ENCODE measurements at places on chromosomes 3 and 15.

- DNase-seq = no peak
Measured at GRCh38 chr3:101615525-101615924, 41.5 kb downstream of the PCNP start.

- no peak for DNase-seq
Measured at GRCh38 chr15:67134067-67134838, 68.9 kb downstream of the SMAD3 start.

GRCh38 chr3:50370594-50370993 lies 11.3 kb upstream of the TMEM115 start:
- no peak for DNase-seq

- no peak for DNase-seq
Measured at GRCh38 chr3:151169262-151169947, 33.6 kb downstream of the GPR171 start.

DNA sequence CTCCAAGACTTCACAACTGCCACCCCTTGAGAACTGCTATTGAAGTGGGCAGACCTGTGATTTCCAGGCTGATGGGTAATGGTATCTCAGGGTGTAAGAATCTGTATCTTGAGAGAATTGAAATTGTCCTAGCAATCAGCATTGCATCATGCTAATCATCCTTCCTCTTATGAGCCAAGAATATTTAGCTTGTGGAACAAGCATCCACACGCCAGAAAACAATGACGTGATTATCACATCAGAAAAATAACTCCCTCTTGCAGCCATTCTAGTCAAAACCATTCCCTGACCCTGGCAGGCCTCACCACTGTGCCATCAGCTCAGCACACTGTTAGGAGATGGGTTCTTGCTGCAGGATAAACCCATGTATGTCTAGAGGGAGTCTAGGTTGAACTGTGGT lies 6.7 kb downstream of the BCL2L10 start:
- DNase-seq = no peak

DNA sequence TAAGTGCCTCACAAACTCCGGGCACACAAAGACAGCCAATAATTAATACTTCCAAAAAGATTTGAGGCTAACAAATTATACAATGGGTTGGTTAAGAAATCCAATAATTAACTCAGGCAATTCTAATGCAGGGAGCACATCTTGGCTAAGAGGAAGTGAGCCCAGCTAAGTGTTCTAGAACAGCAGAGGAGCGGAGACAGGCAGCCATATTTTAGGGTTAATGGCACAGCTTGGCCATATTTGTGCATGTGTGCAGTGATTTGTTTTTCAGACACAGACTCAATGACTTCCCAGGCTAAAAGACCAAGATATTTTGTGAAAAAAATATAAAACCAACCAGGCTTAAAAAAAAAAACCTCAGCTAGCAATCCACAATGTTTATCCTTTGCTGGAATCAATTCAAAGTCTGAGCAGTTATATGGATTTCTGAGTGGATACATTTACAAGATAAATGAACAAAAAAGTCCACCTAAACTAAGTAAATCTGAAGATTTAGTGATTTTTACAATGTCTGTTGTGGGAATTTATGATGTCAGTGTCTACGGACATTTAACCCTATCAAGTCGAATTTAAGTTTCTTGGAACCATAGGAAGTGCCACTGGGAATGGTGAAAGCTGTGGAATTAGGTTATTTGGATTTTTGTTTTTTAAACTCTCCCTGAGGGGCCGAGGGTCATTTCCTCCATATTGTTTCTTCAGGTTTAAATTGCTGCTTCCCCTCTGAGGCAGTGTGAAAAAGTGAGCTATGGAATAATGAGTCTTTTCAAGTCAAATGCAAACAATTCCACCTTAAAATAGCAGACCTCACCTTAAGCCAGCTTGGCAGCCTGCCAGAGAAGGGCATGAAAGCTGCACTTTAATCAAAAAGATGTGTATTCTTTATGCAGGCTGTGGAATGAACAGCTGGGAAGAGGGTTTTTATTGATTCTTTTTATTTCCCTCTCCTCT lies 413.7 kb upstream of the TBL1XR1 start:
- peak; percentile 85 for DNase-seq

DNA sequence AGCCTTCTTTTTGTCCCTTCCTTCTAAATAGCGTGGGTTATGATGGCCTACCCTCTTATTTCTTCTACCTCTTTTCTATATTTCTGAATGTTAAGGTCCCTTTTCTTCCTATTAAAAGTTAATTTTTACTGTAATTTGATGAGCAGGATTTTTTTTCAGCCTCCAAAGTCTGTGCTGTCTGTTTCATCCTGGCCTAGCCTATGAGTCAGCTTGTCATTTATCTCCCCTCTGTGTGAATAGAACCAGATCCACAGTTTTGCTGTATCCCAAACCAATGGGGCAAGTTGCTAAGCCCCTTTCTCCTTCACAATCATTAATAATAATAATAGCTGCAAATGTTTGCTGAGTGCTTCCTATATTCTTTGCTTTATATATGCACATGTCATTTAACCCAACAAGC lies 18.1 kb upstream of the C3orf38 start:
- no peak for DNase-seq

DNA sequence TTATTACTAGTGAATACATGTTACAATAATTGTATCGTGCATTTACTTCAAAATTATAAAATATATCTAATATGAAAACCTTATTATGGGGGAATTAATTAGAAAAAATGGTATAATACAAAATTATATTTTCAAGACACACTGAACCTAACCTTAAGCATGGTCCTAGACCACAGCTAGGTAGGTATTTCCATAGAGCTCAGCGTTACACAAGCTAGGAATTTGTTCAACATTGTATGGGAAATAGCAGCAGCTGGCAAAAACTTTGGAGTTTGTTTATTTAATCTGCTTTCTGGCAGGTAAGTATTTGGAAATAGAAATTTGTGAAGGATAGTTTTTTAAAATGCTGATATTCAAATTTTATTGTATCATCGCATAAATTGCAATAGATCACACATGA lies 52.9 kb downstream of the BCHE start:
- no peak for DNase-seq

DNA sequence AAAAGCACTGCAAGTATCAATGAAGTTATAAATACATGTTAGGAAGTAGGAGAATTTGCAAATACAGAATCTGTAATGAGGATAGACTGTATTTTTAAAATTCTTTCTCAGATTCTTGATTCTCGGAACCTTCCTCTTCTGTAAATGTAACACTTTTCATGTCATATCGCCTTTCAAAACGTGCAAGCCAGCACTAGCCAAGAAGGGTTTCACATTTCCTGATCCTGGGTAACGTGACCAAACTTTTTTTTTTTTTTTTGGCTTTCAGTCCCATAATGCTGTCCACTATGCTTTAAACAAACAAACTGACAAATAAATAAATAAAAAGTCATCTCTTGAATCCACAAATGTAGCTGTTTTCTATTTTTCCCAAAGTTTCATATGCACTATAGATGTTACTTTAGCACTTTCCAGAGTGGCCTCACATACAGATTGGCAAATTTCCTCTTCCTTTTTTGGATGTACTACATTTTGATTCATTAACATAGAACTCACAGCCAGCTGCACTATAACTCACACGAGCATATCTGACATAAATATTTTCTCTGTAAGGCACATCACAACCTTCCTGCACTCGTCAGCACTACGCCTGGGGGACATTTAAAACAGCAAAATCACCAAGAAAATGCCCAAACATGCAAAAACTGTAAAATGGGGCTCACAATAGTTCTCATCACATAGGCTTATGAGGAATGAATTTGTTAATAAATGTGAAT lies 208.1 kb downstream of the OSBPL10 start:
- DNase-seq = no peak

DNA sequence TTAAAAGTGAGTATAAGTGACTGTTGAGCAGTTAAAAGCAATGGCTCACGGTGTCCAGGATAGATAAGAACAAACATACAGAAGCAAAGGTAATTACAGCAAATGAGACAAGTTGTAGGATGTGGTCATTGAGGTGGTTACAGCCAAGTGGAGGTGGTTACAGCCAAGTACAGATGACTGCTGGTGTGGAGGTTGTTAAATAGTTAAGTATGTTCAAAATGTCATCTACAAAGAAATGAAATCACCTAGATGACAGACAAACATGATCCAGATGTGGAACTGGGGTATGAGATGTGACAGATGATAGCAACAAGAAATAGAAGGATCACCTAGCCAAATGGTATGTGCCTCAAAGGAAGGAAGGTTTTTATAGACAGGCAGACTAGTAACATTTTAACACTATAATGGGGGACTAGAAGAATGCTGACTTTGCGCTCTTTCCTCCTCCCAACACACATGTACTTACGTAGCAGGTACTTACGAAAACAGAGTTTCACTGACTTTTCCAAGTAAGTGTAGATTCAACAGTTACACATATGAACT lies 6.8 kb upstream of the ANKRD28 start:
- DNase-seq = no peak

DNA sequence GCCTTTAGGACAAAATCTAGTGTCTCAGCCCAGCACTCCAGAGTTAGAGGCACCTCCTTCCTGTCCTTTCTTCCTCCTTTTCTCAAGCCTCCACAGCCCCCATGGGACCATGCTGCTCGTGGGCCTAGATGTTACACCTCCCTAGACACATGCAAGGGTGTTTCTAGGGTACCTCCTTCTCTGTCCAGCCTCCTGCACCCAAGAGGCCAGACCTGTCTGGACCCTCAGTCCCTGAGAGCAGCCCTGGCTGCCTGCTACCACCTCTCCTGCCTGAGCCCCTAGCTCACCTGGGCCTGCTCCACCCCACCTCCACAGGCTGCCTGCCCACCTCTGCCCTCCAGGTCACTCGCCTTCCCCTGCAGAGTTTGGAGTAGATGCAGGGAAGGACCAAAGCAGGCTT lies 5.2 kb downstream of the LOXL1 start:
- no peak for DNase-seq

- no peak for DNase-seq
Measured at GRCh38 chr3:6179761-6180160, 681.2 kb upstream of the GRM7 start.

DNA sequence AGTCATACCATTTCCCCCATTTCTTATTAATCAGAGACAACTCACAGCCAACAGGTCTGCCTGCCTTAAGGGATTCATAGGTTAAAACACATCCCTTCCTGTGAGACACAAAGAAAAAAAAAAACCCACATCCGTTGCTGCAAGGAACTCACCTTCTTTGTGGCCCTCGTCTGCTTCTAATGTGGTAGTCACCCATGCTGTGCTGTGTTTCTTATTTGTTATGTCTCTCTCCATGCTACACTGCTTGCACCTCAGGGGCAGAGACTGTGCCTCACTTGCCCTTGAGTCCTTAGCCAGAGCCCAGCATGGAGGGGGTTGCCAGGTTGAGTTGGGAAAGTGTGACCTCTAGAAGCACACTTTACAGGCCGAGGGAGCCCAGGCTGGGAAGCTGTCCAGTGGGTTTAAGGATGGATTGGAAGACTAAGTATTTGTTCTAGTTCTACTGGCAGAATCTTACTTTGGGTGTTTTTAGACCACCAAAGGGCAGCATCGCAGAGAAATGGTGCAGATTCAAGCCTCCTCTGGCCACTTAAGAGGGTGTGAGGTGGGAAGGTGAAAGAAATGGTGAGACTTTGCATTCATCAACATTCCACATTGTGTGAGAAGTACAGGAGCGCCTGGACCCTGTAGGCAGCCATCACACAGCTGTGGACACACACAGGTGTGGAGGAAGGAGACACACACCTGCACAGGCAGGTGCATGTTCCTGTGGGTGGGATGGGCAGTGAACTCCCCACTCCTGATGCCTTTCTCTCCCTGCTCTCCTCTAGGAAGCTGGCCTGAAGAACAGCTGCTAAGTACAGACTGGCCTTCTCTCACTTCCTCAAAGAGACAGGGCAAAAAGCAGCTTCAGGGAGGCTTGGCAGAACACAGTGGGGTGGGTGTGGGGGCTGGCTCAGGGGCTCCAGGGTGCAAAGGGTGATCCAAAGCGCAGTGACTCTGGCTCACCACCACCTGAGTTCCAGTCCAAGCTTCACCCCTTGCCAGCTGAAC lies 48.8 kb downstream of the GLB1 start:
- no peak for DNase-seq

DNA sequence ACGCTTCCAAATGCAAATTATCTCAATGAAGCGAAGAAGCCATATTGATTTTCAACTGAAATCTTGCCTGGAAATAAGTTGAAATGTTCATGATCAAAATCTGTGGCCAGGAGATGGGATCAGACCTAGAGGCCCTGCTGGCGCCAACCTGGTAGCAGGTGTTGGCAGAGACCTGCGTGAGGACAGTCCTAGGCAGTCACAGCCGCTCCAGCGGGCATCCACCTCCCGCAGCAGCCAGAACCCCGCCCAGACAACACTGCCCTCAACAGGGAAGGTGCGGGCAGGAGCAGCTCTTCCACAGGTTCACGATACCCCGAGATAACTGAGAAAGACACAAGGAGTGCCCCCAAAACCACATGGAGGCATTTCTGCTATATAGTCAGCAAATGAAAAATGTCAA lies 145.3 kb downstream of the XXYLT1 start:
- no peak for DNase-seq

DNA sequence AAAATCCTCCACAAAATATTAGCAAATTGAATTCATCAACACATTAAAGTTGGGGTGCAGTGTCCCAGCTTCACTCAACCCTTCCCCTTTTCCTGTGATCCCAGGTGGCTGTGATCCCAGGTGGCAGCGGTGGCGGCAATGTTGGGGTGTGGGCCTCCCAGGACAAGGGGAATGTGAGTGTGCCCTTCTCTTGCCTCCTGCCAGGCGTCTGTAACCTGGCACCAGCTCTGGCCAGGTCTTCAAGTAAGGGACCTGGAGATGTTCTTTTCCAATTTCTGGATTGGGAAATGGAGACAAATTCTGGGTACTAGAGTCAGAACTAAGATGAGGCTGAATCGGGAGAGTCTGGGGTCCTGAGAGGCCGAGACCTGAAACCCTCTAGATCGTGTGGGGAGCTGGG lies 20.1 kb downstream of the GOLGA6A start:
- no peak for DNase-seq

DNA sequence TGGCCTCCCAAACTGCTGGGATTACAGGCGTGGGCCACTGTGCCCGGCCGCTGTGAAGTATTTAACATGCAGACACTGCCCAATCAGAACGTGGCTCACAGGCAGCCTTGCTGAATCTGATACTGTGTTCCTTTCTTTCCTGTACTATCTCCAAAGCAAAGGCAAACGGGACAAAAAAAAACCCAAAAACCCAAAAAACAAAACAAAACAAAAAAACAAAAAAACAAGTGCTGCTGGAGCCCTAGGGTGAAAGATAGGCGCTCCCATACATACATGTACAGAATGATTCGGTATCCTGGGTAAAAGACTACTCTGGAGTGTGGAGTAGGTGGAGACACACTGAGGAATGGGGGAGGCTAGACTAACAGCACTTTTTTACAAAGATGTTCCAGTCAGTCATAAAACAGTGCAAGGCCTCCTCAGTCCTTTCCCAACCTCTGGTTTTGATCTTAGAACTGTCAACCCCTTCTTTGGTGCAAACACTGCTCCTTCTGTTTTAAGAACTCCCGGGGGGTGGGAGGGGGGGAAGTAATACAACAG lies 7.7 kb upstream of the MAP1A start:
- no peak for DNase-seq

- DNase-seq = no peak
Measured at GRCh38 chr3:61718565-61718964, 157.2 kb downstream of the PTPRG start.

All from NCI-H2081 treated with DMSO at 0.1 percent for 48 hours (cell line).